Stimulated activated CD4-positive, alpha-beta T cell treated with anti-CD3 and anti-CD28 coated beads, Interleukin-1b, Interleukin-23, amount 100 ng/mL, for 24 hours (primary cell): ENCODE measurements at places on chromosomes 7 and 10.

- DNase-seq: no peak
These were observed at the start of gene SLC13A4 for GRCh38 chr7:135728136-135728669. Gene SLC13A4 (minus strand): TSS chr7:135728186. CDS start chr7:135727496, 690 bp downstream.

GRCh38 chr10:97396056-97396455, 5.1 kb downstream of the RRP12 start:
- no peak for DNase-seq

GRCh38 chr10:124116771-124117510, 23.5 kb upstream of the CHST15 start:
- DNase-seq: no peak

GRCh38 chr10:32418572-32418971, 27.4 kb upstream of the CCDC7 start:
- DNase-seq: no peak

GRCh38 chr7:137417464-137417863, 73.9 kb upstream of the PTN start:
- DNase-seq: no peak

DNA sequence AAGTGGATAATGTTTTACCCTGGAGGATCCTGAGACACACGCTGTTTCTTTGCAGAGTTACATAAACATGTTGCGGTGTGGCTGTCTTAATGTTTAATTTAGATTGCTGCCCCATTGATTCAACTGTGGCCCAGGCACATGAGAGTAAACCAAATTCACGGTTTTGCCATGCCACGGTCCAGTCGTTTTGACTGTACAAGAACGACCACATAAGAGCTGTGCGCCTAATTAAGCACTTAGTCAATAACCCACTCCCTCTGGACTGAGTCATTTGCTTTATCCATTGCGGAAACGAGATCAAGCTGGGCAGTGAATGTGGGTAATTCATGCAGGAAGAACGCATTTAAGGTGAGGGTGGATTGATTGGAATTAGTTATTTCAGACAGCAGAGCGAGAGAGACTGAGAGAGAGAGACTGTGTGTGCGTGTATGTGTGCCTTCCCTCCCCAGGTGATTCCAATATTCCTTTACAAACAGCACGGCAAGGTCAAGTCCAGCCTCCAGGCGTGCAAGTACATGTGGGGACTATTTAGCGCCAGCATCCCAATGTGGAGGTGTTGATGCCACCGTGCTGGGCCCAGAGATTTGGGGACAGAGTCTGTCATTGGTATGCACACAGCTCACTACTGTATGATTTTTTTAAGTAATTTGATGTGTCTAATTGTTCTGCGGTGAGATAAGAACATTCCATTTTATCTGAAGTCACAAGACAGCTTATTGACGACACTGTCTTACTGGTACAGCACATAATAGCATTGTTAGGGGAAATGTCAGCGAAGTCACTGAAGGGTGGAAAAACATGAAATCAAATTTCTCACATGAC, 8.4 kb upstream of the TEX36 start:
- no peak for DNase-seq

- DNase-seq: no peak
These were observed 14.4 kb downstream of the FFAR4 start for GRCh38 chr10:93580828-93581227.
